Parietal lobe (tissue), 2 donors: ENCODE measurements at places on chromosomes 16 and 17. TPM values are rescaled to one million over a fixed set of nuclear protein-coding genes. Genes with fewer than 3 reads are reported as not detected.

Gene CTDNEP1
- total RNA-seq = 34.1 TPM

Gene CAMKK1
- total RNA-seq = 15.0 TPM

Gene TVP23A
- total RNA-seq = 31.9 TPM

Gene KIAA0513
- total RNA-seq = 66.4 TPM

Gene ANKS4B
- not detected for total RNA-seq

Gene CTRB1
- not detected for total RNA-seq

Gene DUSP14
- 12.2 TPM for total RNA-seq

Gene CD19
- total RNA-seq = 0.94 TPM

Gene CARD14
- 0.31 TPM for total RNA-seq

Gene CACNG1
- 0.63 TPM for total RNA-seq

Gene ESRP2
- total RNA-seq = not detected

Gene KRTAP9-4
- total RNA-seq = not detected

Gene MYOCD
- under 0.01 TPM for total RNA-seq

Gene IRX5
- total RNA-seq = not detected

Gene KRT40
- not detected for total RNA-seq

Gene PDE6G
- not detected for total RNA-seq

Gene KRTAP4-5
- not detected for total RNA-seq

Gene PRR35
- total RNA-seq = not detected

Gene ATP2A3
- total RNA-seq = 3.8 TPM

Gene KRTAP2-3
- not detected for total RNA-seq

Gene ZDHHC1
- 5.0 TPM for total RNA-seq

Gene FOXF1
- 0.31 TPM for total RNA-seq

Gene MT4
- not detected for total RNA-seq

Gene ACAP1
- not detected for total RNA-seq

Gene TM4SF5
- not detected for total RNA-seq

Gene GGT6
- not detected for total RNA-seq

Gene CTRB2
- not detected for total RNA-seq

Gene TEKT3
- 1.3 TPM for total RNA-seq

Gene AKTIP
- 84.2 TPM for total RNA-seq

Gene HEATR9
- total RNA-seq = not detected

Gene CDR2L
- total RNA-seq = 8.8 TPM

Gene TBC1D3D
- total RNA-seq = not detected

Gene KRTAP4-11
- not detected for total RNA-seq

Gene SLC13A5
- total RNA-seq = 0.63 TPM

Gene MEIOC
- total RNA-seq = 0.31 TPM

Gene WSCD1
- 28.5 TPM for total RNA-seq

Gene TBC1D3I
- not detected for total RNA-seq

Gene CCL17
- not detected for total RNA-seq

Gene PYDC1
- total RNA-seq = not detected

Gene ABCC11
- total RNA-seq = 0.31 TPM

Gene HP
- 4.1 TPM for total RNA-seq

Gene CDT1
- 2.5 TPM for total RNA-seq

Gene CDH11
- 358 TPM for total RNA-seq

Gene FGF11
- 13.1 TPM for total RNA-seq

Gene HSDL1
- total RNA-seq = 146 TPM

Gene DRC3
- total RNA-seq = 5.0 TPM

Gene LGALS9B
- not detected for total RNA-seq

Gene CCL16
- not detected for total RNA-seq

Gene EVI2B
- total RNA-seq = 0.63 TPM

Gene ZNF276
- total RNA-seq = 38.2 TPM

Gene TMEM92
- not detected for total RNA-seq

Gene RDM1
- total RNA-seq = 0.94 TPM

Gene TBC1D3B
- total RNA-seq = 13.5 TPM
